ENCODE measurements at places on chromosomes 16 and 17.

GRCh38 chr16:69397821-69398521 lies 12.2 kb upstream of the TERF2 start:
- DNase-seq: no peak

DNA sequence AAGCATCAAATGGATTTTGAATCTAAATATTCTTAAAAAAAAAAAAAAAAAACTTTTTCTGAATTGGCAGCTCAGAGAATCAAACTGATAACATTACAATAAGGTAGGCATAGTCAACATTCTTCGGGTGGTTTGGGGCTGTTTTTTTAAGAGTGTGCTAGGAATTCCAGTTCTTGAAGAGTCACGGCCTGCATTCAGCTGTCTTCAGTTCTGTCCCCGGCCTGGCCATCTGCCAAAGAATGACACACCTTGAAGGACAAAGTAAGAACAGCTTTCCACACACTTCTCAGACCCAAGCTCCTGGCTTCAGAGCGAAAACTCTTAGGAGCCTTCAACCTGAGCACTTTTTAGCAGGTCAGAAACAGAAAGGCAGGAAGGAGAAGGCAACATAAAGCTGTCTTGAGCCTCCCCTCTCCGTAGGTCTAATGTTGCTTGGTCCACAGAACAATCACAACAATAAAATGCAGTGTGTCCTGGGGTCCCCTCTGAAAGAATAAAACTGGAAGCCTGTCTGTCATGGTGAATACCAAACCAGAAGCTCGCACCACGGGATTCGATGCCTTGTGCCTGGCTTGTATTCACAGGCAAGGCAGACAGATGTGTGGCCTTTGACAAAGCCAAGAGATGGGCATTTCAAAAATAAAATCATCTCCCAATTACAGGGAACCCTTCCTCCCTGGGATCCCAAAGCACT lies 524.4 kb upstream of the ZFHX3 start:
- DNase-seq: no peak

DNA sequence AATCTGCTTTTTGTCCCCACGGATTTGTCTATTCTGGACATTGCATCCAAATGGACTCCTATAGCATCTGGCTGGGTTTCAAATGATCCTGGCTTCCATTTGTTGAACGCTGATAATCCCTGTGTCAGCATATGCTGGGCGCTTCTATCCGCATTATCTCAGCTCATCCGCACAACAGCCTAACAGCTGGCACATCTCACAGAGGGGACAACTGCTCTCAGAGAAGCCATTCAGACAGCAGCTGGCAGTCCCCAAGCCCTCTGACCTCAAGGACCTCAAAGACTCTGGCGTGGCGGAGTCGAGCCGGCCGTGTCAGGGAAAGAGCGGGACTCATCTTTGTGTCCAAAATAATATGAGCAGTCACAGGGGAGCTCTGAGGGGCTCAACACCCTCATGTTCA lies 82.3 kb downstream of the NT5M start:
- DNase-seq: no peak

DNA sequence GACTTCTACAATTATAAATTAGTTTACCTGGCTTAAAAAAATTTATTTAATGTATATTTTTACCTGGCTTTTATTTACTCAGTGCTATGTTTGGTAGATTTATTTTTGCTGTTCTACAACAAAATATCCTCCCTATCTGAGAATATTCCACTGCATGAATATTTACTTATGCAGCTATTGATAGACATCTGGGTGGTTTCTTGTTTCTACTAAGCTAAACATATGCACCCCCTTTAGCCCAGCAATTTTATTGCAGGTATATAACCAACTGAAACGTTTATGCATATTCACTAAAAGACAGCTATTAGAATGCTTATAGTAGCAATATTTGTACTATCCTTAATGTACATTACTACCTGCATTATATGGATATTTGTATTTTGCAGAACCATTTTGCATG lies 187.7 kb upstream of the CPHXL start:
- no peak for DNase-seq

- DNase-seq: no peak
Observed at GRCh38 chr17:66583112-66583748, 251.7 kb upstream of the CACNG5 start.

DNA sequence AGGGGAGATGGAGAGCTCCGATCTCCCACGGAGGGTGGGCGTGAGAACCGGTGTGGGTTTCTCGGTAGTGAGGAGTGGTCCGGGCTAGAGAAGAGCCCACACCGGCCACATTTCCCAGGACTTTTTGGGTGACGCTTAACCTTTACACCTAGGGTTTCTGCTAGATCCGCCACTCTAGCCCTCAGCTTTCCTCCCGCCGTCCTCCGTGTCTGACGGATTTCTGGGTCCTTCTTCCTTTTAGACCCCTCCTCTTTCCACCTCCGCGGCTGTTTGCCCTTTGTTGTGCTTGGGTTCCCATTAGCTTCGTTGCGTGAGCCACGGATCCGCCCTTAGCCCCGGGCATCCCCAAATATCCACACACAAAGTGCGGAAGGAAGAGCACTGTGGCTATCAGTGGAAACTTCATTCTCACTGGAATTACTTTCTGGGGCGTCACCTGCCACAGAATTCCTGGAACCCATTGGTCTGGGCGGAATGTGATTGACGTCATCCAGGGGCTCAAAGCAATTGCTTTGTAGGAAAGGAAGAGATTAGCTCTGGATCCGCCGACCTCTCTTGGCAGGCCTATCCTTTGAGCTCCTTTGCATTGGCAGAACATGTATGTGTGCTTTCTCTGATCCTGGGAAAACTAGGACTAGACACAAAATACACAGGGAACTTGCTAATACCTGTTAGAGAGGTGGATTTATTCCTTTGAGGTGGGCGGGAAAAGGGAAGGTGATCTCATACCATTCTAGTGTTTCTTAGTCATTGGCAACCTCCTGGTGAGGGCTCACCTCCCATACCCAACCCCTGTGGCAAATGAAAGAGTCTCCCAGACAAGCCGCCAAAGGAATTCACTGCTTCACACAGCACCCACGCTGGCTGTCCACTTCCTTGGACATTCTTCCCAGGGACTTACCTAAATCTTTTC lies 654 bp downstream of the TNFAIP1 start:
- DNase-seq: peak; percentile 43

- no peak for DNase-seq
Observed at GRCh38 chr16:47033176-47033575, 59.7 kb upstream of the DNAJA2 start.

DNA sequence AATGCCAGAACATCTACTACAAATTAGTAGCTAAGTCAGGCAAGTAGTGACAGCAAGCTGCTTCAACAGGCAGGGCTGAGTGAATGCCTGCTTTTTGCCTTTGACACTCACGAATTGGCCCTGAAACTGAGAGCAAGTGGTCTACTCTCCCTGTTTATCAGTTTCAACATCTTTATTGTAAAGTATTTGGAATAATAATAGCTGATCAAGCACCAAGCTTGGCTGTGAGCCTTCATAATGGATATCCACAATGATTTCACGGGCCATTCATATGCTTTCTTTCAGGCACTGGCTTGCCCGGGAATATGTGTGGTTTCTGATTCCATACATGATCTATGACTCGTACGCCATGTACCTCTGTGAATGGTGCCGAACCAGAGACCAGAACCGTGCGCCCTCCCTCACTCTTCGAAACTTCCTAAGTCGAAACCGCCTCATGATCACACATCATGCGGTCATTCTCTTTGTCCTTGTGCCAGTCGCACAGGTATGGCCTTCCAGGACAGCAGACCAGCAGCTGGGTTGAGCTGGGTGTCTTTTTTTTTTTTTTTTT lies 5.2 kb downstream of the TLCD3A start:
- DNase-seq: no peak

DNA sequence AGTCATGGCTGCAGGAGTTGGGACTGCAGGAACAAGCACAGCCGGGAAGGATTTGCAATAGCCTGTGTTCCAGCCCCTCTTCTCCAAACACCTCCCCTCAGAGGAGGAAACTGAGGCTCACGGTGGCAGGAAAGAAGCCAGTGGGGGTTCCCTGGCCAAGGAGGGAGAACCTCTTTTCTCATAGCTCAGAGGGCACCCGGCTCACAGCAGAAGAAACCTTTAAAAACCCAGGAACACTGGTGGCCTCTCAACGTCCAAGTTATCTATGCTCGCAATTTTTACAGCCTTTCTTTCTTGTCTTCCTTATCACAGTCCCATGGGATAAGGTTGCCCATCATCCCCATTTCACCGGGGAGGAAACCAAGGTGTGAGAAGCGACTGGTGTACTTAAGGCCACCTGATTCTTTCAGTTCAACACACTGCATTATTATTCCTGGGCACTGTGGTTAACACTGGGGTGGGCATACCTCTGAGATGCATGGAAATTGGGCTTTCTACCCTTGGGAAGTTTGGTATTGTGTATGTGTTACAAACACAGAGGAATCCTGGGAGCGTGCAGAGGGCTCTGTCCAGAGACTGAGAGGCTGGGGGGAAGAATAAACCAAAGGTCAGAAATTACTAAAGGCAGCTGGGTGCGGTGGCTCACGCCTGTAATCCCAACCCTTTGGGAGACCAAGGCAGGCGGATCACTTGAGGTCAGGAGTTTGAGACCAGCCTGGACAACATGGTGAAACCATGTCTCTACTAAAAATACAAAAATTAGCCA lies 791 bp upstream of the ZNF629 start:
- DNase-seq: no peak

GRCh38 chr16:75044800-75045361 lies 46.1 kb downstream of the ZNRF1 start:
- no peak for DNase-seq

DNA sequence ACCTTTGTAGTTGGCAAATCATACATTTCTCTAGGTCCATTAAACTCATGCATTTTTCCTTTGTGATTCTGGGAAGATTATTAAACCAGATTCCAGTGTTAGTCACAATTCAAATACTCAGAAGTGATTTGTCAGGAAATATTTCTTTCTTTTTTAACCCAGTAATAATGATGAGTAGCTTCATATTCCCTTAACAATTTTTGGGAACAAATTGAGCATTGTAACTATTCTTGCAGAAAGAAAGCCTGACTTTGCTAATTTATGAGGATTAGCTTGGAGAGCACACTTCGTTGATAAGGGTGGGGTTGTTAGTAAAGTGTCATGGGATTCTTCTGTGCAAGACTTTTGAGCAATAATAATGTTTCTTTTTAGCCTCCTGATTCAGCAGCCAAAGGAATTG lies 18.7 kb upstream of the KRT24 start:
- no peak for DNase-seq

- no peak for DNase-seq
Observed at GRCh38 chr17:65208717-65209116, 71.5 kb downstream of the RGS9 start.

DNA sequence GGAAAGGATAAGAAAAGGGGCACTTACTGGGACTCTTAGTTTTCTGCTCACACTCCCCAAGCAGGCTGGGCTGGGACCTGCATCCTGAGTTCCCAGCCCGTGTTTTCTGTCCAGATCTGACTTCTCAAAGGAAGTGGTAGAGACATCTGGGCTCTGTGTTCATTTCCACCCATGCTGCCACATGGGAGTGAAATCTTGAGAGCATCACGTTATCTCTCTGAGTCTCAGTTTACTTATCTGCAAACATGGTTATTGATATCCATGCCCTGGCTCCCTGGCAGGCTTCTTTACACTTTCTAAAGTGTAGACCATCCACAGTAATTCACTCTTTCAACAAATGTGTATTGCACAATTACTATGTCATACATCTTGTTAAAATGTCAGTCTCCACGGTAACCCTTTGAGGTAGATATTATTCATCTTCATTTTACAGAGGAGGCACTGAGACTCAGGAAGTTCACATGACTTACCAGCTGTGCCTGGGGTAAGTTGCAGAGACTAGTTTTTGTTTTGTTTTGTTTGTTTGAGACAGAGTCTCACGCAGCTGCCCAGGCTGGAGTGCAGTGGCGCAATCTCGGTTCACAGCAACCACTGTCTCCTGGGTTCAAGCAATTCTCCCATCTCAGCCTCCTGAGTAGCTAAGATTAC lies 3.4 kb downstream of the ZNF688 start:
- DNase-seq: no peak

- DNase-seq: no peak
Observed at GRCh38 chr17:59510611-59511010, 54.8 kb upstream of the DHX40 start.

DNA sequence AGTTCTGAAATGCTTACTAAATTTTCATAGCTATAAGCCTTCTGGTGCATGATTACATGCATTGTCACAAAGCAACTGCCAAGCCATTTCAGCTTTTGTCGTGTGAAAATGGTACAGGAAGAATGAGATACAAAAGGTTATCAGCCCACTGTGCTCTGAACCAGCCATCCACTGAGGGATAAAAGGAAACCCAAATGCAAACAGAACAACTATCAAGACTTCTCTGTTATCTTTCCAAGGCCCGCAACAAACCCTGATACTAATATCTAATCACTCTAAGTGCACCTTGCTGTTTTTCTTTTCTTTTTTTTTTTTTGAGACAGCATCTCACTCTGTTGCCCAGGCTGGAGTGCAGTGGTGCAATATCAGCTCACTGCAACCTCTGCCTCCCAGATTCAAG lies 109.0 kb downstream of the FTO start:
- no peak for DNase-seq
